Activated effector memory CD4-positive, alpha-beta T cell treated with anti-CD3 and anti-CD28 coated beads, Interleukin-2, amount 50 U/mL, for 16 hours (primary cell): ENCODE measurements at places on chromosomes 7 and 10.

DNA sequence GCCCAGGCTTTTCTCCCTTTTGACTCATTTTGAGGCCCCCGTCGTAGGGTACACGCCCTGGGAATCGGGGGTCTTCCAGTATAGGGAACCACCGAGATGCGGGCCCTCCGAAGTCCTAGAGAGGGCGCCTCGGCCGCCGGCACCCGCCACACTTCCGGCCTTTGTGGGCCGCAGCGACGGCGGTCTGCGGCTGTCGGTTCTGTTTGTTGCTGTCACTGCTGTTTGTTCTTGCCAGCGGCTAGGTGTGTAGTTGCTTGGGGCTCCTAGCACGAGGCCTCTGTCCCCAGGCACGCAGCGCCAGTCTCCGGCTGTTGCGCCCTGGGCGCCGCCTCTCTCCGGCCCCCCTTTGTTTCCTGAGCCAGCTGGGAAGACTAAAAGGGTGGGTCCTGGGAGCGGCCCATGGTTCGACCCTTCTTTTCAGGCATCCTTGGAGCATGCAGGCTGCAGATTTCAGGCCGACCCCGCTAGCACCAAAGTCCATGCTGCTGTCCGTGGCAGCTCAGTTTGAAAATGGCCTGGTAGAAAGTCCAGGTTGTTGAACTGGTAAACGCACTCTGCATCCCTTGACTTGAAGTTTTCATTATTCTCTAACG lies 17.8 kb upstream of the ZKSCAN1 start:
- DNase-seq = peak; percentile 86

DNA sequence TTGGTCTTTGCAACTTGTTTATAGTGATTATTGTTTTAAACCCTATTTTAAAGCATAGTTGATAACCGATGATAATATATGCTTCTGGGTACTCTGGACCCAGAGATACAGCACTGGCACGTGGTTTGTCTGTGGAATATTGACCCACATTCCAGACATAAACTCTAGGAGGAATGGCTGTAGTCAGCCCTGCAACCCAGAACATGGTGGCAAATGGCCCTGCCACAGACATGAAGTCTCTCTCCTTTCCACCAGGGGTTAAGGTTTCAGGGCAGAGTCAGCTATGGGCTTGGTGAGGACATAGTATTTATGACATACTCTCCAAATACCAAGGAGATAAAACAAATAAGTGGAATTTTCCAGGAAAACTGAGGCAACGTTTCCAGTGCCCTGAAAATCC lies 83.6 kb downstream of the NAMPT start:
- DNase-seq = no peak

- no peak for DNase-seq
Measured at GRCh38 chr7:48004032-48004431, 24.6 kb upstream of the HUS1 start.

GRCh38 chr10:99834410-99834809 lies 52.0 kb downstream of the ABCC2 start:
- no peak for DNase-seq

DNA sequence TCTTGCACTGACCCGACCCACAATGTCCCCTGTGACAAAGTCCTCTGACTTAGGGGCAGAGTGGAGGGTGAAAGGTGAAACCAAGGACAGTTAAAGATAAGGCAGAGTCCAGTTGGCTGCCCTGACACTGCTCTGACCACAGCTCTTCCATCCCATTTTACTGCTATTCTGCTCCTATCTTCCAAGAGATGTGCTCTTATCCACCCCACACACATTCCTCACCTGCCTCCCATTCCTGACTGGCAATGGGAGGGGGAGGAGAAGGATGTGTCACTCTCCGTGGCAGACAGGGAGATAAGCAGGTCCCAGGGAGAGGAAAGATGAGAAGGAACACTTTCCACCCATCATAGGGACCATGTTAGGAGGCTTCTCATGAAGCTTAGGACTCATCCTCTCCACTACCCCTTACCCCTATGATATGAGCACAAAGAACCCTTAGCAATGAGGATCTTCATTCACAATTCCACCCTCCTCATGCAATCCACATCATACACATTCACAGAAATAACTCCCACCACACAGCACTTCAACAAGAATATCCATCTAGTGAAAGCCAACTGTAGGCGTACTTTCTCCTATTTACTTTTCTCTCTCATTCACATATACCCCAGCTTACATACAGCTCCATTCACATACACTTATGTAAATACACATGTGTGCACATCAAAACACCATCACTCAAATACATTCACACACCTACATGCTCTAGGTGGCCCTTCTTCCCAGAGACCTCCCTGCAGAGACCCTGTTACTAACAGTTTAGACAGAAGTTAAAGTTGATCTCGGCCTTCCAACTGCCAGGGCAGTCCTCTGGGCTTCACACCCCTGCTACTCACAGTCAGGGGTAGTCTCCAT lies 6.6 kb downstream of the SYNPO2L start:
- DNase-seq = no peak

- DNase-seq = no peak
Measured at GRCh38 chr7:112411186-112411795, 39.0 kb upstream of the IFRD1 start.

DNA sequence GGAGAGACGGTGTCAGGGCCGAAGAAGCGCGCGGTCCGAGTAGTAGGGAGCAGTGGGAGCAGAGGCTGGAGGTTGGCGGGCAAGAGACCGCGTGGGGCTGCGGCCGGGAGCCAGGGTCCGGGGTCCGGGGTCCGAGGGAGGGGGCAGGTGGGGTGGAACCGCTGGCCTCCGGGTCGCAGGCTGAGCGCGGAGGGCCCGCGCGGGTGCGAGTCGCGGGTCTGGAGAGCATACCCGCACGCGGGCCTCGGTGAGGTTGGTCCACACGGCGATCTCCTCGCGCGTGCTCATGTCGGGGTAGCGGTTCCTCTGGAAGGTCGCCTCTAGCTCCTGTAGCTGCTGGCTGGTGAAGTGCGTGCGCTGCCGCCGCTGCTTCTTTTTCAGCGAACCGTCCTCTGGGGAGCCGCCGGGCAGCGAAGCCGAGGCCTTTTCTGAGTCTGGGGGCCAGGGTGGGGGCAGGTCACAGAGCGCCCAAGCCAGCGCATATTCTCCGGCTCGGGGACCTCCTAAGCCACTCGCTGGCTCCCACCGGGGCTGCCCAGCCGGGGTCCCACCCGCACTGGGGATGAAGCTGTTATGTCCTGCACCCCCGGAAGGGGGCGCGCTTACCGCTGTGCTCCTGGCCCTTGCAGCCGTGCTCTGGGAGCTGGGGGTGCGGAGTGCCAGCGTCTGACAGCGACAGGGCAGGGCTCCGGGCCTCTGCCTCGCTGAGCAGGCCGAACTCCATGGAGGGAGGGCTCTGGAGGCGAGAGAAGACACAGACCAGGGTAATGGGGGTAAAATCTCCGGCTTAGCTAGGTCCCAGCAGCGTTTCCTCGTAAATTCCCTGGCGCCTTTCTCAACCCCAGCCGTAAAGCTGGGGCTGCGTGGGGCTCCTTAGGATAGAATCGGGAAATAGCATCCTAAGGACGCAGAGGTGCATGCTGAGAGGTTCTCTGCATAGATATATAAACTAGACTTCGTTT lies 5.5 kb downstream of the ELOVL3 start:
- DNase-seq = peak; percentile 89

GRCh38 chr10:116685807-116686206 lies 56.6 kb downstream of the HSPA12A start:
- no peak for DNase-seq
